Uterine smooth muscle cell (primary cell): ENCODE measurements at places on chromosomes 3 and 15. TPM values are rescaled to one million over a fixed set of nuclear protein-coding genes. Genes with fewer than 3 reads are reported as not detected.

CACNA1D gene
- total RNA-seq: 0.33 and 1.5 TPM in 2 replicates

CCR9 gene
- total RNA-seq: not detected in 2 replicates

ZPLD1 gene
- total RNA-seq: 0.62 TPM in 1 of 2 replicates, not detected in the other

ELP6 gene
- 28.5 and 40.5 TPM in 2 replicates for total RNA-seq

ZNF502 gene
- total RNA-seq: 4.7 and 5.8 TPM in 2 replicates

WDR93 gene
- under 0.01 TPM in 2 replicates for total RNA-seq

NRROS gene
- total RNA-seq: 2.2 and 3.0 TPM in 2 replicates

ADAMTSL3 gene
- total RNA-seq: 0.22 and 0.62 TPM in 2 replicates

CEP70 gene
- 56.3 and 60.1 TPM in 2 replicates for total RNA-seq

ERC2 gene
- total RNA-seq: 0.55 and 0.75 TPM in 2 replicates

PARP15 gene
- total RNA-seq: under 0.01 and 0.11 TPM in 2 replicates

APBA2 gene
- 2.9 and 10.7 TPM in 2 replicates for total RNA-seq

IL17RC gene
- total RNA-seq: 43.3 and 43.7 TPM in 2 replicates

ZMYND10 gene
- total RNA-seq: 1.2 and 2.3 TPM in 2 replicates

CCDC191 gene
- total RNA-seq: 1.2 and 2.5 TPM in 2 replicates

SI gene
- not detected in 2 replicates for total RNA-seq

CHRM5 gene
- 0.75 TPM in 1 of 2 replicates, not detected in the other for total RNA-seq

C15orf62 gene
- not detected in 2 replicates for total RNA-seq

ZNF770 gene
- total RNA-seq: 35.7 and 53.1 TPM in 2 replicates

CAMK1 gene
- 66.6 and 86.2 TPM in 2 replicates for total RNA-seq

ZBED2 gene
- total RNA-seq: under 0.01 TPM in 1 of 2 replicates, not detected in the other

EDEM1 gene
- 47.9 and 73.2 TPM in 2 replicates for total RNA-seq
